ENCODE measurements at places on chromosomes 6 and 20.

GRCh38 chr20:46063652-46064054 is 26.1 kb downstream of the NCOA5 start:
- DNase-seq = no peak

- DNase-seq = no peak
Measured at GRCh38 chr6:42433409-42433808, 18.3 kb downstream of the TRERF1 start.

DNA sequence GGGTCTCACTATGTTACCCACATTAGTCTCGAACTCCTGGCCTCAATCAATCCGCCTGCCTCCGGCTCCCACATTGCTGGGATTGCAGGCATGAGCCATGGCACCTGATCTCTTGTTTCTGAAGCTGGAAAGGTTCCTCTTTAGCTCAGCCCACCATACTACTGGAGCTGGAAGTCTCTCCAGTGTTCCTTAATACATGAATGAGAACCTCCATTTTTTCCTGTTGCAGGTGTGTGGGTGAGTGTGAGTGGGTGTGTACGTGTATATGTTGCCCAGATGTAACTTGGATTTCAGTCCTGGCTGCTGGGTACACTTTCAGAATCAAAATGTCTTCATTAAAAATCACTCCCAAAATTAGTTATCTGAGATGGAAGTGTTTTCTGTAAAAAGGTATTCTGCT is 11.1 kb downstream of the PNPLA1 start:
- no peak for DNase-seq

- DNase-seq = no peak
Measured at GRCh38 chr6:54085541-54085940, 25.7 kb upstream of the MLIP start.
